ENCODE measurements at places on chromosomes 3 and 15.

GRCh38 chr3:88767746-88768145, 339.7 kb upstream of the EPHA3 start:
- DNase-seq: no peak

DNA sequence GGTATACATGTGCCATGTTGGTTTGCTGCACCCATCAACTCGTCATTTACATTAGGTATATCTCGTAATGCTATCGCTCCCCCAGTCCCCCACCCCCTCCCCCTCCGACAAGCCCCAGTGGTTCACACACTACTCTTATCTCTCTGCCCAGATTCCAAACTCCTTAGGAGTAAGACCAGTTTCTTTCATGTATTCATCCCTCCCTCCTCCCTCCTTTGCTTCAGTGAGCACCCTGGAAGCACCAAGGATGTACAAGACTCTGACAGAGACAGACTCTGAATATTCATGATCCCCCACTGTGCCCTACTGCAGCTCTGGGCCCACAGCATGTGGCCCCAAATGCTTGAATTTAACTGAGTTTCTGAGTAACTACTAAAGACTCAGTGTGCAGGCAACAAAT, 113.8 kb upstream of the RAD18 start:
- no peak for DNase-seq

- no peak for DNase-seq
Measured at GRCh38 chr15:64008177-64008576, 38.1 kb downstream of the DAPK2 start.

GRCh38 chr3:142844339-142844977, 44.4 kb downstream of the PCOLCE2 start:
- DNase-seq: no peak

DNA sequence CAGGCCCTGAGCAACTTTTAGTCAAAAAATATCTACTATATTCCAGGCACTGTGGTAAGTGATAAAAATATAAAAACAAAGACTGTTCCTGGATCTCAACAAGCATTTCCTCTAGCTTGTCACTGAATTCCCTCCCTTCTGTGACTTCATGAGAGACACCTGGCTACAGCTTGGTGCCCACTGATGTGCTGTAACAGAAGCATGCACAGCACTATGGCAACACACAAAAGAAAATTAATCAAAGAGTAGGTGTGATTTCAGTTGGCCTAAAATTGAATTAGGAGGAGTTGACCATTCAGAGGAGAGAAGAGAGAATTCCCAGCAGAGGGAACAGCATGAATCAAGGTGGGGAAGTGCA, 158.9 kb upstream of the LPP start:
- no peak for DNase-seq

DNA sequence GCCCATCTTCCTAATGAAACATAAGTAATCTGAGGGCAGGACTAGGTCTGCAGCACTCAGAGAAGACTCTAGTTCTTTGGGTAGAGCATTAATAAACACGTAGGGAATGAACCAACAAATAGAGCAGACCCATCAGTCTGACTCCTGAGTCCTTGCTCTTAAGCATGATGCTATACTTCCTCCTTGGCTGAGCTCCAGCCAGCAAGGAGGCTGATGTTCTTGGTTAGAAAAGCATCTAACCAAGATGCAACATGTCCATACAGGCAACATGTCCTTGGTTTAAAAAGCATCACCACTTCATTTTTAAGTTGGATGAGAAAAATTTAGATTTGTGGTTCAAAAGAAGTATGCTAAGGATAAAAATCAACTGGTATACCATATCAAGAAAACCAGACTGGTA, 8.5 kb upstream of the MYH15 start:
- DNase-seq: no peak

- no peak for DNase-seq
Measured at GRCh38 chr15:90872486-90873184, 4.2 kb downstream of the FURIN start.

GRCh38 chr3:117963858-117964257, 1070.8 kb downstream of the IGSF11 start:
- DNase-seq: no peak

DNA sequence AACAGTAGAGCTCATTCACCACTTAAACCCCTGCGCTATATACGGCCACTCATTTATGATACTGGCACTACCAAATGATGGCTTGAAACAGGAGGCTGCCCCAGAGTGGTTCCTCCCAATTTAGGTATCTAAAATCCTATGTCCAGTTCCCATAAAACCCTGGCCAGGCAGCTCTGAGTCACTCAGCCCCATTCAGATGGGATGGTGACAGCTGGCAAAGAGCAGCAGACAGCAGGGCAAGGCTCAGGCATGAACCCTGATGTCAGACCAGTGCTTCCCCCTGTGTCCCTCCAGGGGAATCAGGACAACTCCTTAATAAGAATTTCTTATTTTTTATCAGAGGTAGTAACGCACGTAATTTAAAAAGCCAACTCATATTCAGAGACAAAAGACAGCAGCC, 77.2 kb upstream of the RNU6-1 start:
- no peak for DNase-seq

- DNase-seq: no peak
Measured at GRCh38 chr15:90033006-90033405, 31.9 kb downstream of the ZNF710 start.

DNA sequence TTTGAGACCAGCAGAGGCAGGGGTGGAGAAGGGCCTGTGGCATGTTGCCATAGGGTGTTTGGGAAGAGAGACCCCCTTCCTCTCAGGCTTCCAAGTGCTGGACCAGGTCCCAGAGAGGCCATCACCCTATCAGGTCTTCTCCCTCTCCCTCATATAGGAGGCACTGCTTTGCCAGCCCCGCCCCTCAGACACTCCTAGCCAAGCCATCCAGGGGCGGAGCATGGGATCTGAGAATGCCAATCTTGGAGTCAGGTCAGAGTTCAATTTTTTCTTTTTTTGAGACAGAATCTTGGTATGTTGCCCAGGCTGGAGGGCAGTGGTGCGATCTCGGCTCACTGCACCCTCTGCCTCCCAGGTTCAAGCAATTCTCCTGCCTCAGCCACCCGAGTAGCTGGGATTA, 32.7 kb downstream of the CRABP1 start:
- no peak for DNase-seq

- DNase-seq: no peak
Measured at GRCh38 chr15:87938031-87938430, 318.5 kb downstream of the NTRK3 start.

DNA sequence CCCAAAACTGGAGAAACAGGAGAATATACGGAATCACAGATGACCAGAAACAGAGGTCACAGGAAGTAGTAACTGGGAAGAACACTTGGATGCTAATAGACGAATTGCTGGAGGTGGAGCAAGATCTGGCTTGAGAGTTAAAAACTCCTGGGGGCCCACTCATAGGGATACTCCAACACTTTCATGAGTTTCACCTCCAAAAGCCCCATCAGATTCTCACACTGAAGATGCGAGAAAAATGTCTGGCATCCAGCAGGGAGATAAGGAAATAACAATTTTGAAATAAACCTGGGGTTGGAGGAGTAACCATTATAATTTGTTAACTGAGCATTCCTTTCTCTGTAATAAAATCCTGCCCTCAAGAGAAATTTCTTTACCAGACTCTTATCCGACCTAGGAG, 154.0 kb downstream of the ANXA2 start:
- no peak for DNase-seq

- peak; percentile 74 for DNase-seq
Measured at GRCh38 chr15:75801859-75802593, 41.2 kb upstream of the UBE2Q2 start.

- no peak for DNase-seq
Measured at GRCh38 chr15:83319771-83320170, 35.3 kb upstream of the BNC1 start.

Data from activated gamma-delta T cell treated with Interleukin-2 at 50 U/mL for 16 hours (primary cell).